Panc1 (cell line): ENCODE measurements at places on chromosomes 3 and 15.

- DNase-seq = peak; percentile 24
Measured at GRCh38 chr3:52934630-52935530, 37.5 kb upstream of the STIMATE start.

DNA sequence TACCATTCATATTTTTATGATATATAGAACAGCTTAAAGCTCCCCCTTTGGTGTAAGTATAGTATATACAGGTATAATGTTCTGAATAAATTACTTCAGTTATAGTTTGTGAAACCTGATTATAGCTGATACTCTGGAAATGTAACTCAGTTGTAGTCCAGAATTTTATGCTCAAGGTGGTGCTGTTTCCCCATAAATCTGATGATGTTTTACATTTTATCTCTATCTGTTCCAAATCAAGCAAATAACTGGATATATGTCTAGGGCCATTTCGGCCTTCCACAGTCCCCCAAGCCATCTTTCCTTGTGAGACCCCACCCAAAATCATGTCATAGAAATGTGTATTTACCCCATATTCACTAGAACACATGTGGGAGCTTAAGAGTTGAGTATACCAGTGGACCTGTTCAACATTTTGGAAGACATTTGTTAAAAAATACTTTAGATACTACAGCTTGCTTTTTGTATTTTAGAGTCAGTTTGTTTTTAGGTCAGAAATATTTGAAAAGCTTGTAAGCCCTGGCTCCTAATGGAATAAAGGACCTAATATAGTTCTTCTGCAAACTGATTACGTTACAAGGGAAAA lies 107.1 kb downstream of the ATG7 start:
- peak; percentile 35 for DNase-seq

GRCh38 chr15:88049506-88049905 lies 207.0 kb downstream of the NTRK3 start:
- DNase-seq = no peak

- DNase-seq = no peak
Measured at GRCh38 chr15:96358821-96359615, 28.5 kb downstream of the NR2F2 start.
